ENCODE measurements at places on chromosomes 4 and X.
A peak's percentile ranks its signal among the peaks of the same experiment; 100 is the strongest.

GRCh38 chr4:4281787-4282186 lies 8.2 kb downstream of the LYAR start:
- H3K36me3 ChIP-seq: peaks cover 65% of the 10 kb centered on the region
- no peak for DNase-seq
- H3K27ac ChIP-seq: no peak overlapping the region
- H3K27me3 ChIP-seq: no peaks in the 10 kb centered on the region
- no peaks in the 10 kb centered on the region for H3K4me1 ChIP-seq
- no peak overlapping the region for H3K4me3 ChIP-seq

DNA sequence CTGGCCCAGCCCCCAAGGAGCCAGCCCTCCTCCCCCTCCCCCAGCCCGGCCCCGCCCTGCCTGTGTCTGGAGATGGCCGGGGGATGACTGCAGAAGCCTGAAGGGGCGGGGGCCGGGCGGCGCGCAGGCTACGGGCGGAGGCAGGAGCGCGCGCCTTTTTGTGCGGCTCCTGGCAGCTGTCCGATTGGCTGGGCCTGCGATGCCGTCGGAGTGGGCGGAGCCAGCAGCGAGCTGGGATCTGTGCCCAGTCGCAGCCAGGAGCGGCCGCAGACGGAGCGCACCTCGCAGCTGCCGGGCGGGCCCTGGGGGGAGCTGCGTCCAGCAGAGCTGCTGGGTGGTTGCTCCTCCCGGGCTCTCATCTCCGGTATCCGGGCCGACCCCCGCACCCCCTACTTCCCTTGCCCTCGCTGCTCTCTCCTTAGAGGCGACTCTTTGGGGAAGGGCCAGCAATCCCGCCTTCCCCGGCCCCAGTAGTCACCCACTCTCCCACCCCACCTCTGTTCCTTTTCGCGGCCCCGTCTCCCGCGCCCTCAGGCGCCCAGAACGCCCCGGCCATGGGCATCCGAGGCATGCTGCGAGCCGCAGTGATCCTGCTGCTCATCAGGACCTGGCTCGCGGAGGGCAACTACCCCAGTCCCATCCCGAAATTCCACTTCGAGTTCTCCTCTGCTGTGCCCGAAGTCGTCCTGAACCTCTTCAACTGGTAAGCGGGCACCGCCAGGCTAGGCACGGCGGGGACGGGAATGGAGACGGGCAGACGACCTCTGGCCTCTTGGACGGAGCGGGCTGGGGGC lies at the start of gene GABRQ:
TSS of gene GABRQ (plus strand) at position 247 of the 794 bp plus-strand sequence. CDS start at position 555, 308 bp downstream.
- peak within 1 kb of the TSS; percentile 84 for H3K4me3 ChIP-seq
- DNase-seq: peak; percentile 90
- no peaks in the 10 kb centered on the region for H3K36me3 ChIP-seq
- H3K27me3 ChIP-seq: peaks cover 21% of the 10 kb centered on the region
- H3K4me1 ChIP-seq: peaks cover 50% of the 10 kb centered on the region
- H3K27ac ChIP-seq: no peak within 1 kb of the TSS

DNA sequence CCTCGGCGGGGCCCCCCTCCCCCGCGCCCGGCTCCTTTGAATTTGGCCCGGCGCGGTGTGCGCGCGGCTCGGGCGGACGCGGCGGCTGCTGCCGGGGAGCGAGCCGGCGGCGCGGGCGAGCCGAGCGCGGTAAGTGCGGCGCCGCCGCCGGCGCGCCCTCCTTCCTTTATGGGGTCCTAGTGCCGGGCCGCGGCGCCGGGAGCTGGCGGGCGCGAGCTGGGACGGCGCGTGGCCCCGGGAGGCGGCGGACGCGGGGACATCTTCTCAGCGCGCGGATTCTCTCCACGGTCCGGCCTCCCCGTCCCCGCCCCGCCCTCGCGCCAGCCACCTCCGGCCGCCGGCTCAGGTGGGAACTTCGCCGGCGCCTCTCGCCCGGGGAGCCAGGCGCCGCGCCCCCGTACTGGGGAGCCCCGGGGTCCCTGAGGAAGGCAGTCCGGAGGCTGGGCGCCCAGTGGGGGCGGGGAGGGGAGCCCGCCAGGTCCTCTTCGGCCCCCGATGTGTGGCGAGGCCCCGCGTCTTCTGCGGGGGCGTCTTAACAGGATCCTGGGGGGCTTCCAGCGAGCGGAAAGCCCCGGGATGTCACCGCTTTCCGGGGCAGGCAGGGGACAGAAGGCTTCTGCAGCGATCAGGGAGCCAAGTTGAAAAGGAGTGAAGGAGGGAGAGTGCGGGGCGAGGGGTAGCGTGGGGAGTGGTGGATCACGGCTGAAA lies 98.4 kb upstream of the TENM3 start:
- peak overlapping the region; percentile 64 for H3K27ac ChIP-seq
- DNase-seq: peak; percentile 57
- peaks cover 27% of the 10 kb centered on the region for H3K27me3 ChIP-seq
- peaks cover 59% of the 10 kb centered on the region for H3K4me1 ChIP-seq

- no peak overlapping the region for H3K4me3 ChIP-seq
- 0 out of 2 replicates have a peak, but pooled peaks cover 6% of the 10 kb centered on the region for H3K4me1 ChIP-seq
- H3K27ac ChIP-seq: no peak overlapping the region
- peaks cover 4% of the 10 kb centered on the region for H3K27me3 ChIP-seq
Observed at GRCh38 chrX:122187069-122187713, 996.9 kb upstream of the GRIA3 start.

GRCh38 chrX:397575-397974 lies 10.9 kb upstream of the PPP2R3B start:
- H3K27me3 ChIP-seq: no peaks in the 10 kb centered on the region
- H3K4me1 ChIP-seq: peaks cover 3% of the 10 kb centered on the region
- H3K27ac ChIP-seq: peak overlapping the region; percentile 49

- peaks cover 47% of the 10 kb centered on the region for H3K36me3 ChIP-seq
- DNase-seq: no peak
- peaks cover 7% of the 10 kb centered on the region for H3K4me1 ChIP-seq
Observed at GRCh38 chrX:153719238-153719637, 4.9 kb downstream of the BCAP31 start.

DNA sequence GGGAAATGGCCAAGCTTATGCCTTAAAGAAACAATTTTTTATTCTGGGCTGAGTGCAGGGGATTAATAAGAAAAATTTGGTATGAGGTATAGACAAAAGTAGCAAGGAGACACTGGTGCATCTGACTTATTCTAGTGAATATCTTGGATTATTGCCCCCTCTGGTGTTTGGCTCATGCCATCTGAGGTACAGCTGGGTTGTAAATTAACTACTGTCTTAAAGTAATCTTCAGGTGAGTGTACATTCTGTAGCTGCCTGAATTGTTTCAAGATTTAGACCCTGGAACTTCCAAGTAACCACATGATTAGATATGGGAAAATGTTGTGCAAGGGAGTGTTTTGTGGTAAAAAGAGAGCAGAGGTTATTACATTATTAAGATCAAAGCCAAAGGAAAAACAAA lies 988.7 kb downstream of the FAM133A start:
- no peaks in the 10 kb centered on the region for H3K27me3 ChIP-seq
- no peak overlapping the region for H3K4me3 ChIP-seq
- no peak for DNase-seq
- H3K4me1 ChIP-seq: peaks cover 3% of the 10 kb centered on the region
- H3K27ac ChIP-seq: no peak overlapping the region
- H3K36me3 ChIP-seq: peaks cover 63% of the 10 kb centered on the region

GRCh38 chrX:11698702-11699101 lies 33.0 kb upstream of the ARHGAP6 start:
- no peak for DNase-seq
- H3K4me3 ChIP-seq: no peak overlapping the region
- H3K27ac ChIP-seq: no peak overlapping the region
- no peaks in the 10 kb centered on the region for H3K4me1 ChIP-seq
- no peaks in the 10 kb centered on the region for H3K36me3 ChIP-seq

DNA sequence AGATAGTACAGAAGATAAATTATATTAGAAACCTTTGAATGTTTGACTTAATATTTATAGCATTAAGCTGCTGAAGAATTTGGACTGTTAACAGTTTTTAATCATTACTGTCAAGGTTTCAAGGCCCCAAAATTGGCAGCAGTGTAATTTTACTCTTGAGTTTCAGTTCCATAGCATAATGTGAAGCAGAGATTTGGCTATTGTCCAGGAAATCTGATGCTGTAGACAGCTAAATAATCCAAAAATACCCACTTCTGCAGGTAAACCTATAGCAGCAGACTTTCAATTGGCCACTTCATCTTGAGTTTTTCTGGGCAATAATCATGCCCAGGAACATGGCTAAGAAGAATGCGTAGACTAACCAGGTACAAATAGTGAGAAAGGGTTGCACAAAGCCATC lies 85.0 kb downstream of the RCHY1 start:
- H3K27me3 ChIP-seq: no peaks in the 10 kb centered on the region
- DNase-seq: no peak
- no peaks in the 10 kb centered on the region for H3K4me1 ChIP-seq
- peaks cover 13% of the 10 kb centered on the region for H3K36me3 ChIP-seq

GRCh38 chrX:39773923-39774773 lies 323.6 kb downstream of the BCOR start:
- peaks cover 60% of the 10 kb centered on the region for H3K4me1 ChIP-seq
- H3K4me3 ChIP-seq: peak overlapping the region; percentile 32
- H3K27me3 ChIP-seq: no peaks in the 10 kb centered on the region

DNA sequence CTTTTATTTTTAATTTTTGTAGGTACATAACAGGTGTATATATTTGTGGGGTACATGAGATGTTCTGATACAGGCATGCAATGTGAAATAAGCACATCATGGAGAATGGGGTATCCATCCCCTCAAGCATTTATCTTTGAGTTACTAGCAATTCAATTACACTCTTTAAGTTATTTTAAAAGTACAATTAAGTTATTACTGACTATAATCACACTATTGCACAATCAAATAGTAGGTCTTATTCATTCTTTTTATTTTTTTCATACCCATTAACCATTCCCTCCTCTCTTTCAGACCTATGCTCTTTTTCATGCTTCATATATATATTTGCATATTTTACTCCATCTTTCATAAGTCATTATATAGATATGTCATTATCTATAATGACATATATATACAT lies 93.3 kb downstream of the MAGEB5 start:
- H3K27me3 ChIP-seq: no peaks in the 10 kb centered on the region
- H3K4me1 ChIP-seq: peaks cover 4% of the 10 kb centered on the region
- H3K4me3 ChIP-seq: no peak overlapping the region
- no peak overlapping the region for H3K27ac ChIP-seq

DNA sequence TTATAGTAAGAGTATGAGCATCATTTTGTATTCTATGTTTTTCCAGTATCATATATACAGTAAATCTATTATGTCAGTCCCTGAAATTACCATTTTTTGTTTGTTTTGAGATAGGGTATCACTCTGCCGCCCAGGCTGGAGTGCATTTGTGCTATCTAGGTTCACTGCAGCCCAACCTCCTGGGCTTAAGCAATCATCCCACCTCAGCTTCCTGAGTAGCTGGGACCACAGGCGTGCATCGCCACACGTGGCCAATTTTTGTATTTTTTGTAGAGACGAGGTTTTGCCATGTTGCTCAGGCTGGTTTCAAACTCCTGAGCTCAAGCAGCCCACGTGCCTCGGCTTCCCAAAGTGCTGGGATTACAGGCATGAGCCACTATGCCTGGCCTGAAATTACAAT lies 85.6 kb downstream of the ZNF330 start:
- no peaks in the 10 kb centered on the region for H3K27me3 ChIP-seq
- no peaks in the 10 kb centered on the region for H3K36me3 ChIP-seq
- no peak overlapping the region for H3K27ac ChIP-seq
- no peak for DNase-seq
- no peak overlapping the region for H3K4me3 ChIP-seq

- H3K27me3 ChIP-seq: no peaks in the 10 kb centered on the region
- H3K36me3 ChIP-seq: peaks cover 7% of the 10 kb centered on the region
- DNase-seq: no peak
- no peak overlapping the region for H3K27ac ChIP-seq
Observed at GRCh38 chrX:14920196-14920595, 47.0 kb downstream of the MOSPD2 start.

GRCh38 chr4:139564502-139564901 lies 8.5 kb upstream of the SETD7 start:
- no peak overlapping the region for H3K4me3 ChIP-seq
- H3K27me3 ChIP-seq: peaks cover 27% of the 10 kb centered on the region
- H3K27ac ChIP-seq: no peak overlapping the region
- no peak for DNase-seq
- peaks cover 21% of the 10 kb centered on the region for H3K4me1 ChIP-seq
- H3K36me3 ChIP-seq: no peaks in the 10 kb centered on the region

DNA sequence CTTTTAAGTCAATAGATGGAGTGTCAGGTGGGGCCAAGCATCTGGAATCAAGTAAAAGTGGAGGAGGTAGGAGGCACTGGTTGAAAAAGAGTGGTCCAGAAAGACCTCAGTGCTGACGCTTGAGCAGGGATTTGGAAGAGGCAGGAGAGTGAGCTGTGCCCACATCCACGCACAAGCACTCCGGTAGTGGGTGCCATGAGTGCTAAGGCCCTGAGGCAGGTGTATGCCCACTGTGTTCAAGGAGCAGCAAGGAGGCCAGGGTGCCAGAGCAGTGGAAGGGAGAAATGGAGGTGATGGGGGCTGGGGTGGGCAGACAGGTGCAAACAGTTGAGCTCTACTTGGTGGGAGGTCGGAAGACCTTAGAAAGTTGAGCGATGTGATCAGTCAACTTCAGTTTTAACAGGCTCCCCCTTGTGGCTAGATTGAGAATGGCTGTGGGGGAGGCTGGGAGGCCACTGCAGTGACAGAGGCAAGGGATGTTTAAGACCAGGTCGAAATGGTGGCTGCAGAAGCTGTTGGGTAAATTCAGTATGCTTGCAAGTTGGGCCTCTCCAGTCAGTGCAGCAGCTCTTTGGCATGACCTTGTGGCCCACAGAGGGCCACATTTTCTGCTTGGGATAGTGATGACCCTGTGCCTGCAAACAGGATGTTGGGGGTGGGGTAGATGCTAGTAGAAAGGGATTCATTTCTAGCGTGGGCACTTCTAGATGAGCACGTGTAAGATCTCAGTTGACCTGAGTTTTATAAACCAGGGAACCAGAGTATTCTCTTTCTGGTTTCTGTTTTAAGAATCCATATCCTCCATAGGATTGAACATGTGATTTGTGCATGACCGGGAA lies 12.7 kb downstream of the TKTL1 start:
- H3K4me3 ChIP-seq: no peak overlapping the region
- H3K4me1 ChIP-seq: peaks cover 3% of the 10 kb centered on the region
- no peak overlapping the region for H3K27ac ChIP-seq
